ENCODE measurements at places on chromosomes 2 and 18. TPM values are rescaled to one million over a fixed set of nuclear protein-coding genes. Genes with fewer than 3 reads are reported as not detected.

OSGEPL1 gene
- 9.6 TPM for total RNA-seq

STON1 gene
- total RNA-seq, result 124 TPM

DNA sequence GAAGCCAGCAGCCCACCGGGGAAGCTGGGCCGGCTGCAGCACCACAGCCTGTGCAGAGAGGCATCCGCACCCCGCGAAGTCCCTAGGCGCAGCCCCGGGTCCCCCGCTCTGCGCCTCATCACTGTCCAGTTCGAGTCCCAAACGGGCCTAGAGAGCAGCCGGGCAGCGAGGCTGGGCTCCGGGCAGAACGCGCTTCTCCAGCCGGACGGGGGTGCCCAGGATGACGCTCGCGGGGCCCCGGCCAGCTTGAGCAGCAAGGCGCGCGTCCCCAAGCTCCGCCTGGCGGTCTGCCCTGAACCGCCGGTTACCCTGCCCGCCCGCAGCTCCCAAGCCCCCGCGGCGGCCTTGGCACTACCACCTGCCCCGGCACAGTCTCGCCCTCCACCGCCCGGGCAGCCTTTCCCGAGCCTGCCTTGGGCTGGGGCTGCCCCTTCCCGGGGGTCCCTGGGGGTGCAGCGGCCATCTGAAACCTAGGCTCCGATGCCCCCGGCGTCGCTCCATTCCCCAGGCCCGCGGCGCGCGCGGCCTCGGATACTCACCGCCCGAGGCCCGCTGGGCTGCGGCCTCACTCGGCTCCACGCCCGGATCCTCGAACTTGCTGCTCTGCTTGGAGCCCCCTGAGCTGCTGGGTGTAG, 591 bp downstream of the SLC16A14 start:
- DNase-seq, result no peak

GRCh38 chr2:153476491-153476815, 2.1 kb downstream of the RPRM start:
- DNase-seq, result no peak

DNA sequence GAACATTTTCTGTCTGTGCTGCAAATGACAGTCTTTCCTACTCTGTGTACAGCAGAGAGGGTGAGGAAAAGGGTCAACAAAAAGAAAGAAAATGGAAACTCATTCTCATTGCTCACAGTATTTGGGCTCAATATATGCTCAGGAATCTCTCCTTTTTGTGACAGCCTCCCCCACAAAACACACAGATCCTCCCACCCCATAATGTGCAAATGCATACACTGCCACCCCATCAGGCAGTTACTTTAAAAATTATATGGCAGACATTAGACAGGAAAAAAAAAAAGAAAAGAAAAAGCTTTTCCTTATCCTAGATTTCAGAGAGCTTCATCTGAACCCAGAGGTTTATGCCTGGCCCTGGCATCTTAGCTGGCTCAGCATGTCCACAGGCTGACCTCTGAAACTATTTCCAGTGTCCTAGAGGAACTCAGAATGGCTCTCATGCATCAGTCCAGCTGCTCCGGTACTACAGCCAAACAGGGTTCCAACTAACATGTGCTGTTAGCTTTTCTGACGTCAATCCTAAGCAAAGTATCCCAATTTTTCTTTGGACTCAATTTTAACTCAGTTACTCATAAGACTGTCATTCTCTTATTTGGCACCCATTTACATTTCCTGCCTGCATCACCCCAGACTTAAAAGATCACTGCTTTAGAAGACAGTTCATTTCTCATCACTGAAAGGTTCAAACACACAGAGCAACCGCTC, 105.9 kb downstream of the RBMS1 start:
- DNase-seq, result no peak

GRCh38 chr2:85318222-85319074, 9.3 kb downstream of the TGOLN2 start:
- no peak for DNase-seq

- DNase-seq, result no peak
These were observed 33.2 kb upstream of the MTIF2 start for GRCh38 chr2:55302241-55302640.

Data from omental fat pad (tissue), 4 donors.